ENCODE measurements at places on chromosomes 1 and 21. TPM values are rescaled to one million over a fixed set of nuclear protein-coding genes. Genes with fewer than 3 reads are reported as not detected.

Gene LDLRAD1
- not detected for total RNA-seq

Gene FCGR3A
- total RNA-seq = not detected

Gene DBT
- 3.2 TPM for total RNA-seq

Gene NKAIN1
- 0.98 TPM for total RNA-seq

Gene LCE1A
- not detected for total RNA-seq

Gene CFAP126
- not detected for total RNA-seq

Gene ENO1
- 2,827 TPM for total RNA-seq

Gene KIF26B
- 0.10 TPM for total RNA-seq

Gene MEF2D
- 37.4 TPM for total RNA-seq

Gene RIT1
- 24.9 TPM for total RNA-seq

Gene LCE6A
- total RNA-seq = not detected

Gene SYT6
- total RNA-seq = 0.66 TPM

Gene RBM34
- 78.1 TPM for total RNA-seq

Gene LCE4A
- total RNA-seq = not detected

Gene C1orf105
- total RNA-seq = 0.07 TPM

Gene TAL1
- not detected for total RNA-seq

Gene CACNA1S
- total RNA-seq = not detected

Gene MAEL
- not detected for total RNA-seq

Gene L1TD1
- not detected for total RNA-seq

Gene CFHR4
- total RNA-seq = not detected

Gene PAQR6
- 3.3 TPM for total RNA-seq

Gene KCNC4
- total RNA-seq = 4.4 TPM

Gene HEATR1
- 27.3 TPM for total RNA-seq

Gene ADGRB2
- 5.8 TPM for total RNA-seq

Gene DDX20
- 10.0 TPM for total RNA-seq

Gene MEGF6
- total RNA-seq = 11.9 TPM

Data from A549 treated with CpdA at 1 μM for 4 hours (cell line).